GM03348 (cell line): ENCODE measurements at places on chromosomes 6 and 20.

DNA sequence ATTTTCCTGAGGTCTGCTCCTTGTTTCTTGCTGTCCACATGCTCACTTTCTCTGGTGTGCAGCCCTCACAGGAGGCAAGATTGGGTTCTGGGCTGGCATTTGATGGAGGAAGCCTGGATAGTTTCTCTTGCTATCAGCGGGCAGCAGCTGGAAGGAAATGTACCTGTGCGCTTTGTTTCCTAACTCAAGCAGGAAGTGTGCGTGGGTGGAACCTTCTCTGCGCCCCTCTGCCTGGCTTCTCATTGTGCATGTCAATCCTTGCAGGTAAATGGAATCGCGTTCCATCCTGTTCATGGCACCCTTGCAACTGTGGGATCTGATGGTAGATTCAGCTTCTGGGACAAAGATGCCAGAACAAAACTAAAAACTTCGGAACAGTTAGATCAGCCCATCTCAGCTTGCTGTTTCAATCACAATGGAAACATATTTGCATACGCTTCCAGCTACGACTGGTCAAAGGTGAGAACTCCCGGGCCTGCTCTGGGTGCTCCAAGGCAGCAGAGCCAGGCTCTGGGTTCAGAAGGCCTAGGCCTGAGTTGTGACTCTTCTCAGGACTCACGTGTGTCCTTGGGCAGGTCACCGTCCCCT, 16.8 kb upstream of the RBM38 start:
- no peak for DNase-seq

- no peak for DNase-seq
These were observed 106.0 kb downstream of the VEGFA start for GRCh38 chr6:43875849-43876572.

DNA sequence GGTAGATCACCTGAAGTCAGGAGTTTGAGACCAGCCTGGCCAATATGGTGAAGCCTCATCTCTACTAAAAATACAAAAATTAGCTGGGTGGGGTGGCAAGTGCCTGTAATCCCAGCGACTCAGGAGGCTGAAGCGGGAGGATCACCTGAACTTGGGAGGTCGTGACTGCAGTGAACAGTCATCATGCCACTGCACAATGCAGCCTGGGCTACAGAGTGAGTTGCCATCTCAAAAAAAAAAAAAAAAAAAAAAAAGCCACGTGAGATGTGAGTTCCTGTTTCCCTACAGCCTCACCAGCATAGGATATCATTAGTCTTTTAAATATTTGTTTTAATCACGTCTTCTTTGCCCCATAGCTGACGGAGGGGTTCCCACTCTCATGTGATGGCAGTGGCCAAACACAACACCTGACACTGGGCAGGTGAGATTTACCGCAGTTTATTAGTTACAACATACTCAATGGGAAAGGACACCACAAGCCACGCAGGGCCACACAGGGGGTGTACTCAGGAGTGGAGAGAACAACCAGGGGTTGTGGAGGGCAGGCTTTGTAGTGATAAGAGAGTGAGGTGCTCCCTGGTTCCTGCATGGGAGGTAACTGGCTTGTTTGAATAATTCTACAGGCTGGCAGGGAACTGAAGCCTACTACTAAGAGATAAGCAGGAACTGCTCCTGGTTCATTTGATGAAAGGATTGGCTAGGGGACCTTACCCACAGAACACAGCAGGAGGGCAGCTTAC, 4.6 kb upstream of the LZTS3 start:
- no peak for DNase-seq

DNA sequence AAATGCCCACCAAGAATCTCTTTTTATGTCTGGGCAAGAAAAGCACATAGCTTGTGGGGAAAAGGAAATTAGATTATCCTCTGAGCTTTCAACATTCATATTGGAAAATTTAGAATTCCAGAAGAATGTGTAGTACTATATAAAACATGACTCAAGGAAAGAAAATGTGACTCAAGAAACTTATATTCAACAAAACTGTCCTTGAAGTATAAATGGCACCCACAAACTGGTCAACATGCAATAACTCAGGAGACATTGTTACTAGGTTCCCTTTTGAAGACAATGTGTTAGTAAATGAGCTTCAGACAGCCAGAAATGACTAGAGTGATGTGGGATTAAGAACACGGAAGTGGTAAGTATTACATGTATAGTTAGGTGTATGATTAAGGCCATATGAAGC, 26.1 kb upstream of the TINAG start:
- DNase-seq: peak; percentile 37

DNA sequence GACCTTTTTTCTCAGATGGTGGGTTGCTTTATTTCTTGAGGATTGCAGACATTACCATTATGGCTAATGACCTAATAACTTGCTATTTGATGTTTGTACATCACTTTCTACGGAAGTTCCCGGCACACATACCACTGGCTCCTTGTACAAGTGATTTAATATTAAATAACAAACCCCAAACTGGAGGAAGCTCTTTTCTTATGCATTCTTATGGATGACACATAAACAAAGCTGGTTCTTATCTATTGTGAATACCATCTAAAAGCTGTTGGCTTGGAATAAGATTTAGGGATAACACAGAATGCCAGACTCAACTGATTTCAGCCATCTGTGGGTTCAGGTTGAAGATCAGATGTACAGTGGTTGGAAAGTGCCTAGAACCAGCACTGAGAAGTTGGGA, 272.6 kb downstream of the TSHZ2 start:
- peak; percentile 17 for DNase-seq

GRCh38 chr6:166024252-166024651, 143.4 kb downstream of the TBXT start:
- DNase-seq: no peak

GRCh38 chr6:113433335-113433991, 423.7 kb upstream of the MARCKS start:
- DNase-seq: peak; percentile 69

GRCh38 chr6:38505826-38506225, 133.9 kb downstream of the BTBD9 start:
- no peak for DNase-seq

DNA sequence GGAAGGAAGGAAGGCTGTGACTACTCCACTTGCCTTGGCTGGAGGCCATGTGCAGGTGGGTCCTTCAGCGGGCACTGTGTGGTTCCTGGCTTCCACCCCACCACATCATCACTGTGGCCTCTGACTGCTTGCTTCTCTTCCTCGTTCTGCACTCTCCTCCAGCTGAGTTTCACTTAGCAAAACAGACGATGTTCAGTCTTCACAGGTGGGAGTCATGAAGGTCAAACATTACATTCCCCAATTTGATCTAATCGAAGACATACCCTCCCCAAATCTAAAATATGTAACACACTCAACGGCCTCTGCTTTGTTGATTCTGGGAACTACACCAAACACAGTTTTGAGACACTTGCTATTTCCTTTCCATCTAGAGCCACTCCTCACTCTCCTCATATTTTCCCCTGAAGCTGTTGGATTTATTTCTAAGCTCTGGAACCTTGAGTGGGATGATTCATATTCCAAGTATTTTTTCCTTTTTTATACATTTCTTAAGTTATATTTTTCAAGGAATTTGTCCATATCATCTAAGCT, 132.5 kb upstream of the FOXA2 start:
- no peak for DNase-seq

GRCh38 chr6:16322666-16323312, 84.4 kb downstream of the GMPR start:
- peak; percentile 37 for DNase-seq

- DNase-seq: peak; percentile 42
These were observed 67.2 kb upstream of the RNF24 start for GRCh38 chr20:4082406-4083097.

DNA sequence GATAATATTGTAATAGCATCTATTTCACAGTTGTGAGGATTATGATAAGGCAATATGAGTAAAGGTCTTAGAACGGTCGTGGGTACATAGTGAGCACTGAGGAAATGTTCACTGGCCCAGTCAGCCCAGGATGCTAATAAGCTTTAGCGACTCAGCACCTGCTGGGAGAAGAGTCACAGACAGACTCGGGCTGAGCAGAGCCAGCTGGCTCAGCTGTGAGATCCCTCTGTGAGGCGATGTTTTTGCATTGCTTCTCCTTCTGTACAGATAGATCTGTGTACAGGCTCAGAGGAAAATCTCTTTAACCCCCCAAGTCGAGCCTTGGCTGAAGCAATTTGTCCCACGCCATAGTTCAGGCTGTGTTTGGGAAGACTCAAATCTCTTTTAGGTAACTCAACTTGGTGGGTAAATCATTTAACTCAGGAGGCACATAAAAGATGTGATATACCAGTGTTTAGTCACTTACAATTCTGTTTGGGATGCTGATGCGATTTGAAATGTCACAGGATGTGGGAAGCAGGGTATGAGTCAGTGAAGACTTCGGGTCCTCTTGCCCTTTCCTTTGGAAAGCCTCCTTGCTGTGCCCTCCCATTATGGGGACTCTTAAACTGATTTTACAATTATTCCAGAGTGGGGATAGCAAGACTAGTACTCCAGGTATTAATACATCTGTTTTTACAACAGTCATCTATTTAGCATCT, 53.1 kb downstream of the PHACTR1 start:
- DNase-seq: no peak

GRCh38 chr6:159758031-159759001, 3.5 kb upstream of the ACAT2 start:
- peak; percentile 33 for DNase-seq

DNA sequence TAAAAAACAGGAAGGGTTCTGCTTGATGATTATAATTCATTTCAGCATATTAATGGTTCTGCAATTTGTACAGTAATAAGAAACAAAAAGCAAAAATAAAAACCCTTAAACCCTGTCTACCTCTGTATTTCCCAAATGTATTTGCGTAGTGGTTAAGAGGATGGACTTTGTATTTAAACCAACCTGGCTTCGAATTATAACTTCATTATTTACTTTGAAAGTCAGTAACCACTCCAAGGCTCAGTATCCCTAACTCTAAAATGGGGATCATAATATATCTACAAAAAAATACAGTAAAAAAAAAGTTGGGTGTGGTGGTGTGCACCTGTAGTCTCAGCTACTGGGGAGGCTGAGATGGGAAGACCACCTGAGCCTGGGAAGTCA, 21.4 kb downstream of the PERP start:
- DNase-seq: no peak

GRCh38 chr6:6179858-6180623, 140.4 kb downstream of the F13A1 start:
- DNase-seq: no peak

DNA sequence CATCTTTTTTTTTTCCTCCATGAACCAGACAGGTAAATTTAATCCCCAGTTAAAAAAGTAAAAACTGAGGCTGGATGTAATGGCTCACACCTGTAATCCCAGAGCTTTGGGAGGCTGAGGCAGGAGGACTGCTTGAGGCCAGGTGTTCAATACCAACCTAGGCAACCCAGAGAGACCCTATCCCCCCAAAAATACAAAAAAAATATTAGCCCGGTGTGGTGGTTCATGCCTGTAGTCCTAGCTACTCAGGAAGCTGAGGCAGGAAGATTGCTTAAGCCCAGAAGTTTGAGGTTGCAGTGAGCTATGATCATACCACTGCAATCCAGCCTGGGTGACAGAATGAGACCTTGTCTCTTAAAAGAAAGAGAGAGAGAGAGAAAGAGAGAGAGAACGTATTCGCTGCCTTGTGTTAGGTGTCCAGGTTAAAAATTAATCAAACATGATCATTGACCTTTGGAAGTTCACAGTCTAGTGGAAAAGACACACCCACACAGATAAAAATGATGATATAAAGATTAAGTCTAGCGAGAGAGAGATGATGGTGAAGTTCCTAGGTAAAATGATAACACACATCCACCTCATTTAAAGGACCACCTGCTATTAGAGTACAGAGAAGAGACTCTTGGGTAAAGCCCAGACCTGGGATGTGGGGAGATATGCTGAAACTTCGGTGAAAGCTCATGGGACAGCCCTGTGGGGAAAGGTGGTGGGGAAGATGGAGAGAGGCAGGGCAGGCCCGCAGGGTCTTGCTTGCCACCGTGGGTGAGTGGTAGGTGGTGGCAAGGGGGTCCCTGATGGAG, 4.8 kb upstream of the NHSL1 start:
- DNase-seq: no peak

DNA sequence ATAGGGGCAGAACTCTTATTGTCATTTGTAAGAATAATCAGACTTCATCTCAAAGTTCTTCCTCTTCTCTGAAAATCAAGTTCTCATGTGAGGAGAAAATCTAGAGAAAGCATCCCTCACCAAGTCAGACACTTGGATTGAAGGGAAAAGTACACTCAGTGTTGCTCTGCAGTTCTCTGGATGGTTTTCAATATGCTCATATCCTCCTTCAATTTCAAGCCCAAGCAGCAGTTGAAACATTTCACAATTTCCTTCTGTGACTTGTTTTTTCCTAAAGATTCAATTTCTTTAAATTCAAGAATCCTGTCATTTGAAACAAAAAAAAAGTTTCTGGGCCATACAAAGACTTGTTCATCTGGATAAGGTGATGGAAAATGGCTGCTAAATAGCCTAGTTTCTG, 140.2 kb upstream of the AHI1 start:
- peak; percentile 7 for DNase-seq

- peak; percentile 46 for DNase-seq
These were observed 331.8 kb downstream of the RIMS1 start for GRCh38 chr6:72218125-72218524.

DNA sequence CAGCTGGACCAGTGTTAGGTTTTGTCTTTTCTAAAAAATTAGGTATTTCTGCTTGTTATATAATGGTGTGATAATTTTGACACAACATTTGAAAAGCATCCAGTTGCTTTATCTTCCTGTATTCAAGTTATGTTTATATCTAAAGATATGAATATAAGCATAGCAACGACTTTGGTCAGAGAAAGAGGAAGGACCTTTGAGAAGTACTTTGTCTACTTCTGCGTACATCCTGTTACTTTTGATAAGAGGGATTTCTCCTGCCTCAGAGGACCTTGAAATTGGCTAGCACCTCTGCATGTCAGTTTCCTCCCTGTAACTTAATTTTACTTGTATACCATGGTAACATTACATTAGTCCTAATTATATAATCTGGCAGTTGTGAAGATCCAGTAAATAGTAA, 24.8 kb downstream of the PHF20 start:
- no peak for DNase-seq

DNA sequence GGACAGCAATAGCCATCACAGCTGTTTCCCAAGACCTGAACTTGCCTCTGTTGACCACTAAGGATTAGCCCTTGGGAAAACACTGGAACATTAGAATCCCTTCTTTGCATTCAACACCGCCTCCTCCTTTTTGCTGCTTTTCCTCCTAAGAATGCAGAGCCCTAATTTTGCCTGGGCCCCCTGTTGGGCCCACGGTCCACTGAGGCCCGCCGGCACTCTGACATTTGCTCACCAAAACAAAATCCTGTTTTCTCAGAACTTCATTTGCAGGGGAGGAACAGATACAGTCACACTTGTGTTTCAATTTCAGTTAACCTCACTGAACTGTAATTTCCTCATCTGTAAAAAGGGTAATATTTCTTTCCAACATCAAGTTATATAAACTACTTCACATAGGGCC, 116.0 kb upstream of the JARID2 start:
- no peak for DNase-seq

GRCh38 chr6:95576218-95576997, 927 bp upstream of the MANEA start:
- no peak for DNase-seq

DNA sequence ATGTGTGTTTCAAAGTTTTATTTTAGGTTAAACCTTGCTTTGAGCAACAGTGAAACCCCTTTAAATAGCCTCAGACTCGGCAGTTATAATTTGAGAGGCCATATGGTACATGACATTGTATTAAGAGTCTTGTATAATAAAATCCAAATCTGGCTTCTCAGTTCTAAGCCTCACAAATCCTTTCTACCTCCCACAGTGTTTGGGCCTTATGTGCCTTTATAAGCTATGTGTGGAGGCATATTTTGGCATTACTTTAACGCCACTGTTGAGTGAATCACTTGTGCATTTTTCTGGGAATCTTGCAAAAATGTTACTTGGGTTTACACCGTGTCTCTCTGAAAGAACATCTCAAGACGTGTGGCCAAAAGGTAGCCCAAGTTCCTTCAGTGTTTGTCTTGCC, 152.4 kb downstream of the COL9A1 start:
- no peak for DNase-seq
